Eye (tissue), 1 donor: ENCODE measurements at places on chromosomes 5 and 9.

- DNase-seq = no peak
These were observed 2.5 kb upstream of the PLAC8L1 start for GRCh38 chr5:146107901-146108300.

- no peak for DNase-seq
These were observed 360 bp upstream of the ZCCHC10 start for GRCh38 chr5:133026664-133027153.

DNA sequence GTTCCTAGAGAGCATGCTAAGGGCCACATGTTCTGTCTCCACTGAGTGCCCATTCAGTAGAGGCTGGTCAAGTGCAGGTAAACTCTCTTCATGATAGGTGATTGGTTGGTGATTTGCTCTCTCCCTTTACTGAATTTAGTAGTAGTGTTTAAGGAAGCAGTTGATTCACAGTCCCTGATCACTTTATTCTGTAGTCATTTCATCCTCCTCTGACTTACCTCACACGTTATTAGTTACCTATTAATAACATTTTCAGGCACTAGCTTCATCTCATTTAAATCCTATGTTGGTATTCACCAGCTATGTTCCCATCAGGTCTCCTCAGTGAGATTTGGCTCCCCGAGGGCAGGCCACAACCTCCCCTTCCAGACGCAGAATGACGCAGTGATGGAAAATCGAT is 51.9 kb downstream of the ERAP1 start:
- no peak for DNase-seq

- DNase-seq = no peak
These were observed 1.3 kb downstream of the SURF2 start for GRCh38 chr9:133357656-133358055.

DNA sequence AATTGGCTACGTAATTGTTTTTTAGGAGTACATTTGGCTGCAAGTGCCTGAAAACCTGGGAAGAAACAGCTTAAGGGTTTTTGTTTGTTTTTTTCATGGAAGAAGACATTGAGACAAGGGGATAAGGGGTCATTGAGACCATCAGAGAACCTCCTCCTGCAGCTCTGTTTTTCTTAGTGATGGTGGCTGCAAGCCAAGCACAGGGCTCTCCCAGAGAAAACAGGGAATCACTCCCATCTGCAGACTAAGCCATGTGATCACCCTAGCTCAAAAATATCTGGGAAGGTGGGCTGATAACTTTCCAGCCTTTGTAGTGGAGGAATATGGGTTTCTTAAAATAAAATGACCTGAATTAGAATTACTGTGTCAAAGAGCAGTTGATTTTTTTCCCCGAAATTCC is 25.1 kb downstream of the PALM2AKAP2 start:
- DNase-seq = no peak

- peak; percentile 40 for DNase-seq
These were observed 189.0 kb downstream of the PALM2AKAP2 start for GRCh38 chr9:109969011-109969410.

DNA sequence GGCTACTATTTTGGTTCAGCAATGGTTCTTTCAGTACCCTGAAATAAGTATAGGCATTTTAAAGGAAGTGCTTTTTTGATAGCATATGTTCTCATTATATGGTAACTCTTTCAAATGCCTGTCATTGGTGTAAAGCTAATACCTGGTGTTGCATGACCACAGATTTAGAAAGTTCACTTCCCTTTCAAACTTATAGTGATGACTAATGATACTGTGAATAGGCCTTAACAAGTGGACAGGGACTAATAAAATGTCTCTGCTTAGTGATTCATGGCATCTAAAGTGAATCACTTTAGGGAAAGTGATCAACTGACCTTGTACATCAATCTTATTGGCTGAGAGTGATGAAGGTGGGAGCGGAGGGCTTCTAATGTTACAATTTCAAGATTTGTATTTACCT is 21.6 kb downstream of the MRPL22 start:
- no peak for DNase-seq

DNA sequence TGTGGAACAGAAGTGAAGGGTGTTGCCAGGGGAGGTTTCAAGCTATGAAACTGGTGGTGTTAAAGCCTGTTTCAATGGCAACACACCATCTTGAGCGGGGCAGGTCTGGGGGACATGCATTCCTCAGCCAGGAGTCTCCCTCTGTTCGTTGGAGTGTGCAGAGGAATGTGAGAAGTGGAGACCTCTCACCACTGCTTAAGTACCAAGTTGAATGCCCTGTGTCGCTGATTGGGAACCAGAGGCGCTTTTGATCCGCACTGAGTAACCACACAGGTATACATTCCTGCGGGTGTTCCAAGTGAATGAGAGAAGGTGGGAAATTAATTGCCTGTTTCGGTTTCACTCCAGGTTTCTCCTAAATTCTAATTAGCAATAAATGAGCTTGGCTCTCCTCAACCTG is 99.4 kb downstream of the LIX1 start:
- DNase-seq = no peak

DNA sequence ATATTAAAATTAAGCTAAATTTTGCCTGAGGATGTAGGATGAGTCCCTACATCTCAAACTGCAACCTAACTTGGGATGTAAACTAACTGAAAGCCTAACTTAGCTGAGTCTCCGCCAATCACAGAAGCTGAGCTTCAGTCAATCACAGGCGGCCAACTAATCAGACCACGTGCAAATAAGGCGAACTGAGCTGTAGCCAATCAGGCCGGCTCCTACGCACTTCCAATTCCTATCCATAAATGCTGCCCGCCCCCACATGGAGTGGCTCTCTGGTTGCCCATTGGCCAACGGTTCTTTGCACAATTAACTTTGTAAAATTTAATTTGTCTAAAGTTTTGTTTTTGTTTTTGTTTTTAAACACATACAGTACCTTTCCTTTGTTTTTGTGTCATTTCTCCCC is 13.9 kb upstream of the GPX8 start:
- DNase-seq = no peak

GRCh38 chr5:133697536-133698258 is 85.4 kb upstream of the FSTL4 start:
- DNase-seq = no peak

DNA sequence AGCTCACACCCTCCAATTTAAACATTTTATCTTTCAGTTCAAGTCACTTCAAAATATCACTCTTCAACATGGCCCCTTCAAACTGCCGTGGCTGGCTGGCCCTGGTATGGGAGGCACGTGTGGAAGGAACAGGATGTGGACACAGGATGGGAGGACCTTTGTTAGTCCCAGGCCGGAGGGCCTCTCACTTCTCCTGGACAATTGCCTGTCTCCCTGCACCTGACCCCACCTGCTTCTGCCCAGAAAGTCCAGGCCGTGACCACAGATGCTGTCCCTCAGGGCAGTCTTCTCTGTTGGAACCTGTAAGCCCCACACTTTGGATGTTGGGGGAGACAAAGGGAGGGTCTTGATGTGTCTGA is 19.4 kb downstream of the AMBP start:
- DNase-seq = no peak

- DNase-seq = peak; percentile 56
These were observed 5.7 kb downstream of the PAM start for GRCh38 chr5:102760815-102761214.

- no peak for DNase-seq
These were observed 17.8 kb downstream of the NUDT2 start for GRCh38 chr9:34346873-34347799.

DNA sequence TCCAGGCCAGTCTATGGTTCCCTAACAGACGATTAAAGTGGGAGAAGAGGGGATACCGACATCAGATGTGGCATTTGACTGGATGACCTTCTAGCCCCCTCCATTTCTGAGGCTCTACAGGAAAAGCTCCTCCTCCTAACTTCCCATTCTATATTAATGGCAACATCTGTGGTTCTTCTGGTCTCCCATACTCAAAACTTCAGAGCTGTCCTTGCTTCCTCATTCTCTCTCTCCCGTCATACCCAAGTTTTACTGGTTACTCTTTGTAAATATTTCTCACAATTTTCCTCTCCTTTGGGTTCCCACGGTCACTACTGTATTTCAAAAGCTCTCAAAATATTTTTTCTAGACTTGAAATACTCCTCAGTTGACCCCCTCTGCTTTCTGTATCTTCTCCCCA is 36.0 kb upstream of the IL7R start:
- no peak for DNase-seq

GRCh38 chr9:120592210-120592609 is 12.2 kb upstream of the CDK5RAP2 start:
- no peak for DNase-seq

- DNase-seq = no peak
These were observed 354.3 kb downstream of the KIF4B start for GRCh38 chr5:155367841-155368240.

DNA sequence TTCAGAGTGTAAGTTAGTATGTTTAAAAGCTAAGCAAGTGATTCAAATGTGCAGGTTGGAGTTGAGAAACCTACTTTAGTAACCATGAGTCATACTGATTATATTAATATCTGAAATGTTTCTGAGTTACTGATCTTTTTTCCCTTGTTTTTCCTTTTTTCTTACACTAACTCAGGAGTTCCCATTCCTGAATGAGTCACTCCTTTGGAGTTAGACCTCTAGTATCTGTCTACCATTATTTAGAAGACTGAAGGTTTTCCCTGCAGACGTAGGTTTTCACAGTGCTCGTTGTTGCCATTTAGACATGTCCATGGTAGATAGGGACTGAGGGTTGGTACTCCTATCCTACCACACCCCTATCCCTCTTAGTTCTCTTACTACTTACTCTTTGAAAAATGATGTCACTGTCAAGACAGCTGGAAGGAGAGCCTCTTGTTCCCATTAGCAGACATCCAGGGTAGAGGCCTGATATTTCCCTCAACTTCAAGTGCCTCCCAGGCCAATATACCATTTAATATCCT is 20.2 kb downstream of the OCLN start:
- no peak for DNase-seq

GRCh38 chr5:157222506-157223230 is 42.0 kb downstream of the ITK start:
- DNase-seq = no peak

GRCh38 chr5:174165406-174165805 is 119.9 kb downstream of the NSG2 start:
- DNase-seq = no peak

GRCh38 chr5:135706474-135706873 is 127.7 kb upstream of the CXCL14 start:
- DNase-seq = no peak

DNA sequence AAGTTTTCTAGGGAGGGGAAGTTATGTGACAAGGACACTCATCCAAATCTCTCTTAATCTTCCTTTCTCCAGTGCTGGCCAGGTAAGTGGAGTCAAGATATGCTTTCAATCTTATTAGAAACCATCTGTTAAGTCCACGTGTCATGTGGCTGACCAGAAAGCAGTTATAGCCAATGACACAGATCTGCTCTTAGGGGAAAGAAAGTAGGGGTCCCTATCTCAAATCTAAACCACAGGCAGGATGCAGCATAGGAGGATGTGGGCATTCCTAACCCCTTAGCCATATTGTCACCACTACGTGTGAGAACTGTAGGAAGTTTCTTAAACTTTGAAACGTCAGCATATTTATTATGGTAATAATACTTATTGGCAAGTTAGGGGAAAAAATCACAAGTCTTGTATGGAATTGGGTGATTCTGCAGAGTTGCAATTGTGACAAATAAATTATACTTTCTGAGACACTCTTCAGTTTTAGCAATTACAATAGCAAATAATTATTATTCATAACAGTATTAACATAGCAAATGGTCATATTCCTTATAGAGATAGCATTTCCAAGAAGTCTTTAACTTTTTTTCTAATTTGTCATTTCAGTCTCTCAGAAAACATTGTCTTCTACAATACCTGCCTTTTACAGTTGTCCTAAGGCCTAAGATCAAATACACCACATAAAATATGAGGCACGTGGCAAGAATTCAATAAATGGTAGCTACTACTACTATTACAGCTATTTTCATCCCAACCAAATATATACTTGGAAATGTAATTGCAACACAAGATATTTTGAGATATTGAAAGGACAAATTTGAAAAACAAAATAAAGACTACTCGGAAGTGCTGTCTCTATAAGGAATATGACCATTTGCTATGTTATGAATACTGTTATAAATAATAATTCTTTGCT is 236.9 kb downstream of the PDE4D start:
- DNase-seq = no peak

DNA sequence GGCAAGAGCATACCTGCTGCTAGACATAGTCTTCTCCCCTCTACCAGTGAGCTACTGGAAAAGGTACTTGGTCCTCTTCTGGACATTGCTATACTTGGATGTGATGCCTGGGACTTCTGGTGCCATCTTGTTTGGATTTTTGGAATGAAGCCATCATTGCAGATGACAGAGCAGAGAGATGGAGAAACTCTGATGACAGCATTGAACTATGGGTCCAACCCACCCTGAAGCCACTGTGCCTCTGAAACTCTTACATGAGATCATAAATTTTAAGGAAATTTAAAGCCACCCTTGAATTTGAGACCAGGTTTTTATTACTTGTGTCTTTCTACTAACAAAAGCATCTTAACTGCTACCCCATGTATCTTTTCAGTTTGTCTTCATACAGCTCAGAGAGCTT is 151.1 kb upstream of the SMIM23 start:
- no peak for DNase-seq

DNA sequence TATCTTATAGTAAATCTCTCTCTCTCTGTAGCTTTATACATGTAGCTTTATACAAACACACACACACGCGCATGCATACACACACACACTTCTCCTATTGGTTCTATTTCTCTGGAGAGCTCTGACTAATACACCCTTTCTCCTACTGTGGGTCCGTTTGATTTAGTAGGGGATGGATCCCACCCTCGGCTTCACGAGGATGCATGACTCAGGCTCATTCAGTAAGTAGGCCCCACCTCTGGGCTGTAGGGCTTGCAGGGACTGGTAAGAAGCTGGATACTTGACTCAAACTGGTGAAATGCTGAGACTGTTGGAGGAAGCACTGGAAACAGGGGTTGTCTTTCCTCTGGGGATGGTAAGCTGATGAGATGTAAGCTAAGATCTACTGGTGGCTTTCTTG is 98.7 kb downstream of the SLC24A2 start:
- no peak for DNase-seq

DNA sequence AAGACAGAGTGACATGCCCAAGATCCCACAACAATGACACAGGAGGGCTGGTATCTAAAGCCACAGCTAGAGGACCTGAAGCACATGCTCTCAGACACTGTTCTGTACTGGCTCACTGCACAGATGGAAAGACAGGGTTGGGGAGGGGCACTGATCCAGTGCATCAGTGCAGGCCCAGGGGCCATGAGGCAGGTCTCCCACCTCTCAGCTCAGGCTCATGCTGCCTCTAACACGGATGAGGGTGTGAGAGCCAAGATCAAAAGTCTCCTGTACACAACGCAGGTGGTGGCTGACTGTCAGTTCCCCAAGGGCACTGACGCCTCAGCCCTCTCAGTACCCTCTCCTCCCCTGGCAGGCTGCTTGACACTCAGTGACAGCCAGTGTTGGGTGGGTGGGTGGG is 10.9 kb downstream of the RAPGEF1 start:
- DNase-seq = peak; percentile 39

- no peak for DNase-seq
These were observed 9.6 kb downstream of the ACSL6 start for GRCh38 chr5:132001647-132002561.

DNA sequence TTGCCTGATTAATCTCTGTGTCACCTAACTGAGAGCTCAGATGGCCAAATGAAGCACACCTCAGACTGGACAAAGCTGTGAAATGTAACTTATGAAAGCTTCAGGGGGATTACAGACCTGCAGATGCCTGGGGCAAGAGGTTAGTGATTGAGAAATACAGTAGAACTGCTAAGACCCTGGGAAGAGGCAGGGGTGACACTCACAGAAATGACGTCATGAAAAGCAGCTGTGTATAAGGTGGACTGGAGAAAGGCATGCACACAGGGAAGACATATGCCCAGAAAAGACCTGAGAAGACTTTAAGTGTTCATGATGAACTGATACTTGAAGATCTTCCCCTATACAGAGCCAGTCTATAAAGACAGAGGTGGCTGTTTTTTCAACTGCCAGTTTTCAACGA is 49.3 kb upstream of the SPTLC1 start:
- no peak for DNase-seq
